ENCODE measurements at places on chromosomes 4 and X.

DNA sequence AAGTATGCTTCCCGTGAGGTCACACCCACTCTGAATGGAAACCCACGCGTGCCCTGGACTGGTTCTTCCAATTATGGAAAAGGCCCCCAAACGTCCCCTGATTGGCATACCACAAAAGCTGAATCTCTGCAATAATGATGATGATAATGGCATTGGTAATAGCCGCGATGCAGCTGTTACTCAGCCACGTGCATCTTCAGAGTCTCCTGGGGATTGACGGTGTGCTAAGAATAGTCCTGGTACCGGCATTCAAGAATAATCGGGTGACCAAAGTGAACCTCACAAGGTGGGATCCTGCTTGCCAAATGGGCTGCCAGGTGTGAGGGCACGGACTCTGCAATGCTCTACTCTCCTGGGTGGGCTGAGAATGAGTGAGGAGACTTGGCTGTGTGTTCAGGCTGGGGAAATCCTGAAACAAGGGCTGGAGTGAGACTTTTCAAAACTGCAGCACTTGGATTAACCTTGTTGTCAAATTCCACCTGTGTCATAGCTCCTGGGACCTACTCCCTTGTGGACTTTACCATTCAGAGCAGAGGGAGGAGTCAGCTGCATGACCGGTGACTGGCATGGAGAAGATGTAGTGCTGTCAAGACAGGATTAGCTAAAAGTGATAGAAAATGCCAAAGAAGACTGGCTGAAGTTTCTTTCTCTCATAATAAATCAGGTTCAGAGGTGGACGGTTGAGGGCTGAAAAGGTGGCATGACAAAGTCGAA is 615.4 kb downstream of the MID1IP1 start:
- no peak for DNase-seq

GRCh38 chr4:4667622-4668081 is 125.8 kb upstream of the STX18 start:
- no peak for DNase-seq

DNA sequence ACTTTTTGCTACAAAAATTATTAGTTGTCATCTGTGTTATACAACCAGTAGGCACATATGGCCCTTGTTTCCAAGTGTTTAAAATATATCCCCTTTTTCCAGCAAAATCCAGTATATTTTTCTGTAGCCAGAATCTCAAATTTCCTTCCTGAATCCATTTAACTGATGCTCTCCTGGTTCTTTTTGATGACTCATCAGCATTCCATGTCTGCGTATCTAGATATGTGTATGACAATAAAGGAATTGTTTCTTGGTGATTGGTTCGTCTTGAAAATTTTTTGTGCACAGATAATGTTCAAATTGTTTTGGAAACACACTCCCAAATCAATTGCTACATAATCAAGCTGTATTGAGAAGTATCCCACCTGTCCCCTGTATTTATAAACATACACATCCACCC is 98.3 kb downstream of the ITM2A start:
- no peak for DNase-seq

- no peak for DNase-seq
These were observed 621.8 kb upstream of the GALNT7 start for GRCh38 chr4:172546782-172547181.

GRCh38 chrX:13489454-13489853 is 79.9 kb upstream of the EGFL6 start:
- no peak for DNase-seq

DNA sequence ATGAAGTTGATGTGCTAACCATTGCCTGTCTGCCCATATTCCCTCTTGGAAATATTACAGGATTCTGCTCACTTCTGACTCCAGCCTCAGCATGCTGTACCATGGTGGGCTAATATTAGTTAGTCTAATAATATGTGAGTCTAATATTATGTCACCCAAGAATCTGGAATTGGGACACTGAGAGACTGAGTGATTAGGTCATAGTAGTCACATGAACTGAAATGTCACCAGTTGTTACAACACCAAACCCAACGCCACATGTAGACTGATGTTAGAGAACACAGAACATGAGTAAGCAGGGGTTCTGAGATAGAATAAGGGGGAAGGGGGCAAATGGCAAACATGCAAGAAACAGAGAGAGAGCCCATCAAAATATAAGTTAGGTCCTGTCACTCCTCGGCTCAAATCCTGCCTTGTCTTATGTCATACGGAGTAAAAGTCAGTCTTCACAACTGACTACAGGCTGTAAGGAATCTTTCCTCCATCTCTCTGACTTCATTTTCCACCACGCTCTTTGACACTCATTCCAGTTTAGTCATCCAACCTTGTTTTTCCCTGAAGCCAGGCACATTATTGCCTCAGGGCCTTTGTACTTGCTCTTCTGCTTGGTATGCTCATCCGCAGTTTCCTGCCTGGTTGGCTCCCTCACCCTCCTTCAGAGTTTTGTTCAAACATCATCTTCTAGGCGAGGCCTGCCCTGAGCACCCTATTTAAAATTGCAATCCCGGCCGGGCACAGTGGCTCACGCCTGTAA is 9.6 kb upstream of the SLAIN2 start:
- no peak for DNase-seq

DNA sequence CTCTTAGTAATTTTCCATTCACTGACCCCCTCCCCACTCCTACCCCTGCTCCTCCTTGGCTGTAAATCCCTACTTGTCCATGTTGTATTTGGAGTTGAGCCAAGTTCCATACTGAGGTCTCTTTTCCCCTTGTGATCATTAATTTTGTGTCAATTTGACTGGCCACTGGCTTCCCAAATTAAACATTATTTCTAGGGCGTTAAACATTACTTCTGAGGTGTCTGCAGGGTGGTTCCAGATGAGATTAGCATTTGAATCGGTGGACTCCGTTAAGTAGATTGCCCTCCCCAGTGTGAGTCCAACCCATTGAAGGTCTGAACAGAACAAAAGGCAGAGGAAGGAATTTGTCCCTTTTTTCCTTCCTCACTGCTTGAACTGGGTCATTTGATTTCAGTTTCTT is 25.7 kb downstream of the SLC39A8 start:
- no peak for DNase-seq

GRCh38 chrX:85922821-85923220 is 124.5 kb downstream of the CHM start:
- no peak for DNase-seq

All from NCI-H524 treated with DMSO at 0.1 percent for 48 hours (cell line).